ENCODE measurements at places on chromosomes 11 and 22.

DNA sequence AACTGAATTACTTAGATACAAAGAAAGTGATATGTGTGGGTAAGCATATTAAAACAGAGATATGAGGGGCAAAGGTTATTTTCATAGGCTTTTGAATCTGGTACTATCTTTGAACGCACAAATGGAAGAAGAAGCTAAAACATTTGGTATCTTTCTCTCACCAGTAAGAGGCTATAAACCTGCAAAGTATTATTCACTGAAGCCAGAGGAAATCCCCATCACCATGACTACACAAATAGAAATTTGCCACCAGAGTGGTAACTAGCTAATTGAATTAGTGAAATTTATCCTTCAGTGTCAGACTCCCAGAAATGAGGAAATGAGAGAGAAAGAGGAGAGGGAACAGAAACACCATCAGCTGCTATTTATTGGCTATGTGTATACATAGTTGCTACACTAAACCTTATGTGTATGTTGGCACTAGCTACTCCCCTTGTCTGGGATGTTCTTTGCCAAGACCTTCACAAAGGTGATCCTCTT, 503.4 kb downstream of the DLG2 start:
- no peak for DNase-seq

DNA sequence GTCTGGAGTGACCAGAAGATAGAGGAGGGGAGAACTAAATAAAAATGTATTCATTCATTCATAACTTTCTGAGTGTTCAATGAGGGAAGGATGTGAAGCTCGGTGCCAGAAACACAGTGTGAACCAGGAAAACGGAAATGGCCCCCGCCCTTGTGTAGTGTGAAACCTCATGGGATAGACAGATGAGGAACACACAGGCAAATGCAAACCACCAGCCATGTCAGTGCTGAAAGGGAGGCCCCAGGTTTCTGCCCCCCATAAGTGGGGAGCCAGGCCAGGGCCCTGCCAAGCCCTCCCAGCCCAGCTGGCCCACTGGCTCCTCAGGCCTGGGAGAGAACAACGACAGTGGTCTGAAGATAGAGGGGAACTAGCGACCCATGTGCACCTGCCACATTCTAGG, 30.5 kb downstream of the LARGE1 start:
- DNase-seq, result no peak

DNA sequence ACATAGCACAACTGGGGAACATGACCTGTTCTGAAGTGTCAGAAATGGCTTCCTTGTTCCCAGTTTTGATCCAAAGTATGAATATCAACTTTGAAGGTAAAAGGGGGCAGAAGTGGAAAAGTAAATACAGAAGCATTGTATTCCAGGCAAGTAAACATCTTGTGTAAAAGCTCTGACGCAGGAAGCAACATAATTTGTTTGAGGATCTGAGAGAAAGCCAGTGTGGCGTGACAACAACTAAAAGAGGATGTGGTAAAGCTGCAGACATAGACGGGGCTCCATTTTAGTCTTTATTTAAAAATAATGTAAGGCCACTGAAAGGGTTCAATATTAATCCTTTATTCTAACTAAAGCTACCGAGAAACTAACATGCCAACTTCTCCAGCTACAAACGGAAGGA, 310.2 kb downstream of the DLG2 start:
- no peak for DNase-seq

GRCh38 chr11:43035086-43035485, 276.7 kb upstream of the API5 start:
- no peak for DNase-seq

GRCh38 chr22:49595465-49596078, 232.1 kb downstream of the BRD1 start:
- no peak for DNase-seq

- no peak for DNase-seq
Observed at GRCh38 chr22:33513388-33514338, 406.6 kb downstream of the LARGE1 start.

DNA sequence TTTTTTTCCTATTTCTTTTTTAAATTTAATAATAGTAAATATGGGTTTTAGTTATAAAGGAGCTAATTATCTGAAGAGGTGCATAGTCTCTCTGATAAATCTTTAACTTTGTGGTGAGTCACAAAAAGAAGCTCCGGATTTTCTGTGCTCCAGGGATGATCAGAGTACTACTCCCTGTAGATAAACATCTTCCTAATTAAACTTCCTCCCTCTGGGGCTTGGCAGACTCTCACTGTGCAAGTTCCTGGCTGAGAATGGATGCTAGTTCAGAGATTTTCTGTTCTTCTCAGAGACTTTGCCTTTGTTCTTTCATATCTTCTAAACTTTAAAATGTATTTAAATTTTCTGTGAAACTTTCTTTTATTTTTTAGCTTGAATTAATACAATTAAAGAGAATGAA, at the start of gene OR10G7:
OR10G7 (minus strand) TSS at position 72 of the 400 bp plus-strand sequence. CDS start 2,324 bp downstream, outside the sequence.
- DNase-seq, result no peak

GRCh38 chr22:37229012-37229804, 14.9 kb downstream of the RAC2 start:
- peak; percentile 24 for DNase-seq

GRCh38 chr11:614623-615503, 887 bp downstream of the IRF7 start:
- no peak for DNase-seq

GRCh38 chr11:16034074-16034473, 322.3 kb downstream of the SOX6 start:
- DNase-seq, result no peak

- DNase-seq, result no peak
Observed at GRCh38 chr11:32829680-32830412, at the start of gene PRRG4. PRRG4 (plus strand) TSS chr11:32829927; CDS start chr11:32830530, 603 bp downstream.
